ENCODE measurements at places on chromosomes 1 and 21.

DNA sequence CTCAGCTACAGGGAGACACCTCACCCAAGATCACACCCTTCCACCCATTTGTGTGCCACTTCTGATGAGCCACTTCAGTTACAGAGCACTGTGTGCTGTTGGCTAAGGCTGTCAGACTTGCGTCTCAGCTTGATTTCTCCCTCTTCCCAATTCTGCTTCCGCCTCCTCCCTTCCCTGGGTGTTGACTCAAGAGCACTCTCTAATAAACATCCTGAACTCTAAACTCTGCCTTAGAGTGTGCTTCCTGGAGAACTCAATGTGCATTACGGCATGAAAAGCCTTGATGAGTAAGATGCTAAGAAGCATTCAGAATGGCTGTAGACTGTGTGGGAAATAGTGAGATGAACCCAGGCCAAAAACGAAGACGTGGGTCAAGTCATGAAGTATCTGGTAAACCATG, 54.9 kb upstream of the S1PR1 start:
- no peak for DNase-seq

- DNase-seq = no peak
These were observed 574.9 kb downstream of the PTPRU start for GRCh38 chr1:29811247-29811646.

- no peak for DNase-seq
These were observed 1.3 kb downstream of the NTNG1 start for GRCh38 chr1:107142140-107142542.

- no peak for DNase-seq
These were observed 7.1 kb downstream of the SSBP3 start for GRCh38 chr1:54398963-54399528.

DNA sequence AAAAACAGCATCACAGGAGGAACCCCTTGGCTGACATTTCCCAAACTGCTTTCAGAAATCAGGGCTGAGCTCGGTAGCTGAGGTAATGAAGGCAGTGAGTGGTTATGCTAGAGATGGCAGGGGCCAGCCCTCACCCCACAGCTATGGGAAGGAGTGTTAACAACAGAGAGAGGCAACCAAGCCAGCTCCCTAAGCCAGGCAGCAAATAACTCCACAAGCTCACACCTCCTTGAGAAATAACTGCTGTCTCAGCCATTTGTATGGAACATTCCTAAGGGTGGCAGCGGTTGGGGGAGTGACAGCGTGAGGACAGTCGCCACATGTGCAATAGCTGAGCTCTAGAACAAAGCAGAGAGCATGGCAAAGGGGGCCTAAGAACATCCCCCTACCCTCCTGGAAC, 42.6 kb downstream of the LMX1A start:
- no peak for DNase-seq

DNA sequence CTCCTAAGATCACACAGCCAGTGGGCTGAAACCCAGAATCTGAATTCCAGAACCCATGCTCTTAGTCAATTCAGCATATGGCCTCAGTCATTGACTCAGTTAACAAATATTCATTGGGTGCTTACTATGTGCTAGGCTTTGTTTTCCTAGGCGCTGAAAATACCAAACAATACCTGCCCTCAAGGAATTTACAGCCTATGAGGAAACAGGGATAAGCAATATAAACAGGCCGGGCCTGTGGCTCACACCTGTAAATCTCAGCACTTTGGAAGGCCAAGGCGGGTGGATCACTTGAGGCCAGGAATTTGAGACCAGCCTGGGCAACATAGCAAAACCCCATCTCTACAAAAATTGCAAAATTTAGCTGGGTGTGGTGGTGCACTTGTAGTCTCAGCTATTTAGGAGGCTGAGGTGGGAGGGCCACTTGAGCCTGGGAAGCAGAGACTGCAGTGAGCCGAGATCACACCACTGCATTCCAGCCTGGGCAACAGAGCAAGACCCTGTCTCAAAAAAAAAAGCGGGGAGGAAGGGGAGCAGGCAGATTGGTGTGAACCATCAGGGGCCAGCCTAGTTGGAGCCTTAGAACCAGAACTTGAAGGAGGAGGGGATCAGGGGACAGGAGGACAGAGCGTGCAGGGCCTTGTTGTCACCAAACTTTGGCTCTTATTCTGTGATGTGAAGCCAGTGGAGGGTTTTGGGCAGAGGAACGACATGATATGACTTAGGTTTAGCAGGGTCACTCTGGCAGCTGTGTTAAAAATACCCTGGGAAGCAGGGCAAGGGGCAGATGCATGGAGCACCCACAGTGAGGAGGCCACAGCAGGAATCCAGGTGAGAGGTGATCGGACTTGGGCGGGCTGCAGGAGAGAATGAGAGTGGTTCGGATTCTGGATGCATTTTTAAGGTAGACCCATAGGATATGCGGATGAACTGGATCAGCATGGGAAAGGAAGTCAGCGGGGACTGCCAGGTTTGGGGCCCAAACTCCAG, 5.8 kb downstream of the TINAGL1 start:
- no peak for DNase-seq

GRCh38 chr21:34110594-34111202, 37.3 kb downstream of the MRPS6 start:
- no peak for DNase-seq

DNA sequence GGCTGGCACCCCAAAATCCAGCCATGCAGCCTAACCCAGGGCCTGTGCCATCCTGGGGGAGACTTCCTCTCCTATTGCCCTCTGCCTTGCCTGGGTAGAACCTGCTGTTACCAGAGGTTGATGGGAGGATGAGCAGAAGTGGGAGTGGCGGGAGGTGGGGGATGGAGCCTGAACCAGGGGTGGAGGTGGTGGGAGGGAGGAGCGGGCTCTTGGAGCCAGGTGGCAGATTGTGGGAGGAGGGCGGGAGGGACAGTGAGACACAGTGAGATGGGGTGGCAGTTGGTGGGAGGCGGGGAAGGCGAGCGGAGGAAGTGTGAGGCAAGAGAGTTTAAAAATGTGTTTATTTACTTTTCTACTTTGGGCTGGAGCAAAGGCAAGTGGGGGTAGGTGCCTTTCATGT, 87.3 kb downstream of the KCNJ6 start:
- peak; percentile 65 for DNase-seq

DNA sequence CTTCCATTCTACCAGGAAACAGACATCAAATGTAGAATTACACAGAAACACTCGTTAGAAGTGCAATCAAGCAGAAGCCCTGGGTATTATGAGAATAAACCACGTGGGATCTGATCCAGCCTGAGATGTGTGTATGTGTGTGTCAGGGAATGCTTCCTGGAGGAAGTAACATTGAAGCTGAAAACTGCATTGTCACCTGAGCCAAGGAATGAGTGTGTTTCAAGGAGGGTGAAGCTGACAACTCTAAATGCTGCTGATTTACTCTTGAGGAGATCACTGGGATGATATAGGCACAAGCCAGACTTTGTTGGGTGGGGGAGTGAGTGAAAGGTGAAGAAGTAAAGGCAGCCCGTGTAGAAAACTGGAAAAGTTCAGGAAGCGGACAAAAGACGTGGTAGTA, 27.6 kb downstream of the FAAH start:
- no peak for DNase-seq

GRCh38 chr21:33397717-33398116, 5.5 kb upstream of the IFNGR2 start:
- DNase-seq = no peak

DNA sequence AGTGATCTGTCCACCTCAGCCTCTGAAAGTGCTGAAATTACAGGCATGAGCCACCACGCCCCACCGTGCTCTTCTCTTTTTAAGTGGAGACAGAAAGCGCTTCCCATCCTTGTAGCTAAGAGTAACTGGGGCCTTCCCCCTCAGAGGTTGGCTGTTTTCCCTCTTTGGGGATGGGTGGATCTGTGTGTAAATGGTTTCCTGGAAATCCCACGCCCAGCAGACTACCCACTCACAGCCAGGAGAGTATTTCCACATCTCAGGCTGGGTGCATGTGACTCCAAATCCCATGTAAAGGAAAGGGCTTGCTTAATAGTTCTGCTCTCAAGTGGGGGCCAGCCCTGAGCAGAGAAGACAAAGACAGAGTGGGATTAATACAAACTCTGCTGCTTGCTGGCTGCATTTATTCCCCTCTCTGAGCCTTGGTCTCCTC, 19.6 kb upstream of the TCEA3 start:
- DNase-seq = no peak

DNA sequence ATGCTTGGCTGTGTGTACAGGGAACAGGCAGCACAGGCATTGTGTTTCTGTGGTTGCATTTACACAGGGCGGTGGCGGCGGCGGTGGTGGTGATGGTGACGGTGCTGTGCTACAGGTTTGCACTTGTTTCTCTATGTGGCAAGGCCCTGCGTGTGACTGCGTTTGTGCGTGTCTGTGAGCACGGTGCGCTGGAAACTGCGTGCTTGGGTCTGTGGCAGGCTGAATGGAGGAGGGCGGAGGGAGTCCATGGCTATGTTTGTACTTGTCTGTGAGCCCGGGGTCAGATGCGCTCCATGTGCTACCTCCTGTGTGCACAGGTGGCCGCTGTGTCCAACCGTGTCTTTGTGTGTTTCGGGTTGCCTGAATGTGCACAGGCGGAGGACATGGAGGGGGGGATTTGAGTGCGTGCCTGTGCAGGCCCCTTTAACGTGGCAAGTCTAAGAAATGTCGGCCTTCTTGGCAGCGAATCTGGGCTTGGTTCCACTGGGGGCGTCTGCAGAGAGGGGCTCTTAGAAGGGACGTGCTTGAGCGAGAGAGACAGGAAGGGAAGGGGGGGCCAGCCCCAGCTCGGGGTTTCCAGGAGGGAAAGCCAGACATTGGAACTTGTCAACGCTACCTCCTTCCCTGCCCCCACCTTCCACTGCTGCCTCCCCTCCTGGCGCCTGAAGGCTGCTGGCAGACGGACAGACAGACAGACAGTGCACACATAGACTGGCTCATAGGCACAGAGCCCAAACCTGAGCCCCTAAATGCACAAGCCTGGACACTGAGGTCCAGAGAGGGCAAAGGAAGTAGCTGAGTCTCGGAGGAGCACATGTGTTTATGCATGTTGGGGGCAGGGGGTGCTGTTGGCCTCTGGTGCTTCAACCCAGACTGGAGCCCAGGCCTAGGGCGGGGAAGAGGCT, 32.7 kb upstream of the WASF2 start:
- peak; percentile 63 for DNase-seq

DNA sequence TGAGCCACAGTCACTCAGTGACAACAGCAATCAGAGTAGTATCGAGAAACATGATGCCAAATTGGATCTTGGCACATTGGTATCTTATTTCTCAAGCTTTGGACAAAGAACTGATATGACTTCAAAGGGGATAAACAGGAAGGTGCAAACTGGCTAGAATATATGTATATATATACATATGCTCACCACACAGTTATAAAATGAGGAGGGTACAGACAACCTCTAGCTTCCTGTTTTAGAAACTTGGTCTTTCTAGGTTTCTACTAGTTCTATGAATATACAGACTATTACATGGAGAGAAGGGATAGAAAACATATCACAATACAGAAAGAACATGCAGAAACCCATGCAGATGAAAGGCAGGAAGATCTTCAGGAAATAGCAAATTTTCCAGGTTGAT, 292.1 kb upstream of the SNX7 start:
- DNase-seq = no peak

Measured in thymus (tissue), 14 donors.